ENCODE measurements at places on chromosomes 6 and 20.

GRCh38 chr6:98653179-98653578 lies 181.2 kb upstream of the POU3F2 start:
- no peak for DNase-seq

GRCh38 chr6:54778731-54779130 lies 67.8 kb upstream of the FAM83B start:
- no peak for DNase-seq

DNA sequence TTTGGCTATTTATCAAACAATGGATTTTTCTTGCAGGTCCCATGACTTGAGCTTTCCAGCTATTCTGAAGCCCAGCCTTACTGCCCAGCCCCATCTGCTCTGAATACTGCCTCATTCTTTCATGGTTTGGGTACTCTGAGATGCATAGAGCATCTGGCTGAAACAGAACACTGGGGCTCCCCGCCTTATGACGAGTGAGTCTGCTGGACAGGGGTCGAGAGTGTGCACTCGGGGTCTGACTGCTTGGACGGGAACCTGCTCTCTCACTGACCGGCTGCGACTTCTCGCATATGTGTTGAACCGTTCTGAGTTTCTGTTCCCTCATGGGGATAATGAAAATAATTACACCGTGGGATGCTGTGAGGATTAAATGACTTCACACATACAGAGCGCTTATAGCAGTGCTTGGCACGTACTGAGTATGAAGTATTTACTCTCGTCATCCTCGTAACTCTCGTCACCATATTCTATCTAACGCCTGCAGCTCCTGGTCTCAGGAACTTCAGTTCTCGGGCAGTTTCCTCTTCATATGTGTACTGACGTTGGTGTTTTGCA lies 59.5 kb upstream of the MPC1 start:
- DNase-seq, result no peak

GRCh38 chr6:159117046-159117445 lies 52.2 kb upstream of the FNDC1 start:
- no peak for DNase-seq

DNA sequence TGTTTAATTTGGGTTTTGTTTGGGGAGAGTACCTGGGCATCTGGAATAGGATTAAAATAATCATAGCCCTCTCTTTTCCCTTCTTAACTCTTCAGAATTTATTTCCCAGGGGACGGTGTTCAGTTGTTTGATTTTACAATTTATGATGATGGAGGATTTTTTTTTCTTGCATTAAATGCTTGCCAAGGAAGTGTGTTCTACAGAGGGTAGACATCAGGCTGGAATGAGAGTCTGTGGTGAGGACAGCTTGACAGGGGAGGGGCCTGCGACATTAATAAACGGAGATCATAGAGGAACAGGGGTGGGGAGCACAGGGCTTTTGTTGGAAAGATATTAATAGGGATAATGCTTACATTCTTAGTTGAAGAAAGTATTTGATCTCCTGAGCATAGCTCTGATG lies 297.5 kb downstream of the CLIC5 start:
- no peak for DNase-seq

GRCh38 chr6:125913145-125913544 lies 43.4 kb upstream of the HINT3 start:
- DNase-seq, result no peak

GRCh38 chr6:51535327-51535726 lies 552.1 kb downstream of the PKHD1 start:
- no peak for DNase-seq

- DNase-seq, result no peak
These were observed 46.6 kb upstream of the PTPRK start for GRCh38 chr6:128567029-128567428.

DNA sequence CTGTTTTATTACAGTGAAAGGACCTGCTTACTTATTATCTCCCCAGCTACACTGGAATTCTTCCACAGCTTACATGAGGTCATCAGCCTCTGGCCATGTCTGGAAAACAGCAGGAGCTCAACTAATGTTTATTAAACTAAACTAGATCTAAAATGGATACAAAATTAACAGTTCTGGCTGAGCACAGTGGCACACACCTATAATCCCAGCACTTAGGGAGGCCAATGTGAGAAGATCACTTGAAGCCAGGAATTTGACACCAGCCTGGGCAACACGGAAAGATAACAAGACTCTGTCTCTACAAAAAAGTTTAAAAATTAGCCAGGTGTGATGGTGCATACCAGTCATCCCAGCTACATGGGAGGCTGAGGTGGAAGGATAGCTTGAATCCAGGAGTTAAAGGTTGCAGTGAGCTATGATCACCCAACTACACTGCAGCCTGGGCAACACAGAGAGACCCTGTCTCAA lies 220.8 kb upstream of the MARCKS start:
- no peak for DNase-seq

GRCh38 chr6:1504465-1504864 lies 105.2 kb upstream of the FOXC1 start:
- DNase-seq, result no peak

- DNase-seq, result no peak
These were observed 166.6 kb downstream of the PLCB4 start for GRCh38 chr20:9235518-9235917.

GRCh38 chr20:38841570-38841969 lies 36.1 kb downstream of the PPP1R16B start:
- DNase-seq, result no peak

- no peak for DNase-seq
These were observed 60.4 kb upstream of the TFB1M start for GRCh38 chr6:155374681-155375080.

GRCh38 chr6:3806169-3806922 lies 42.8 kb upstream of the FAM50B start:
- no peak for DNase-seq

GRCh38 chr6:75283907-75284631 lies 523 bp downstream of the TMEM30A start:
- no peak for DNase-seq

DNA sequence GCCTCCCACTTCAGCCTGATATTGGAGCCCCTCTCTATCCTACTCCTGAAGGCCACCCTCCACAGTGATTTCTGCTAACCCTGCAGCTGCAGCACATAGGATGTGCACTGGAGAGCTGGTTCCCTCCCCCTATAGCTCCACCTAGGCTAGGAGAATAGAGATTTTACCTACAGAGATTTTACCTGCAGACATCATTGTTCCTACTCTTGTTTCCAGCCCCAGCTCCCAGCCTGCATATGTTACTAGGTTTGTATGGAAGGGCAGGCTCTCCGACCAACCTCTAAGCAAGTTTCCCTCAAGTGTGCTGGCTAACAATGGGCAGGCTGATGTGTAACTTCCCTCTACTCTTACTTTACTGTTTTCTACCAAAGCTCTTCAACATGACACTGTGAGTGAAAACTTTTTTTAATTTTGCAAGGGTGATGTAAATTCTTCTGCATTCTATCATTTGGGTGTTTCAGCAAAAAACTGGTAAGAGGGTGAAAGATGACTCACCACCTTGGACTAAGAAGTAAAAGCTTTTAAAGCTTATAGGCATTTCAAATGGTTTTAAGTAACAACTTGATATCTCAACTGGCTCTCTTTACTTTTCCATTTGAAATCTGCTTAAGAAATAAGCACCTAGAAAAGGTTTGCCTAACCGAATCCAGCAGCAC lies 106.8 kb downstream of the CDK19 start:
- no peak for DNase-seq

GRCh38 chr20:35742741-35743523 lies 872 bp upstream of the RBM39 start:
- DNase-seq, result no peak

DNA sequence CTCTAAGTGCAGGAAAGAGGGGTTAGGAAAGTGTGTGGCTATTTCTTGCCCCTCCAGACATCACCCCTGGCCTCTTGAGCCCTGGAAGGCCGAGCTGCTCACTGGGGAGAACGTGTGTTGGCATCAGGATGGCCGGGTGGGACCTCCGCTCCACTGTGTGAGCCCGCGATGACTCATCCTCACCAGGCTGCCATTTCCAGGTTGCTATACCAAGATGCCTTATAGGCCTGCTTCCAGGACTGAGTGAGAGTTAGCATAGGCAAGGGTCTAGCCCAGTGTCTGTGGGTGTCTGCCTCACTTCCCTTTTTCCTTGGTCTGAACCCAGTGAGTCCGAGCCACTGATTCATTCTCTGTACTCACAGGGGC lies 105.0 kb downstream of the MRPL14 start:
- no peak for DNase-seq

- DNase-seq, result peak; percentile 66
These were observed 65.1 kb upstream of the DUSP22 start for GRCh38 chr6:227074-227782.

GRCh38 chr6:108323710-108324466 lies 29.0 kb downstream of the AFG1L start:
- DNase-seq, result no peak

DNA sequence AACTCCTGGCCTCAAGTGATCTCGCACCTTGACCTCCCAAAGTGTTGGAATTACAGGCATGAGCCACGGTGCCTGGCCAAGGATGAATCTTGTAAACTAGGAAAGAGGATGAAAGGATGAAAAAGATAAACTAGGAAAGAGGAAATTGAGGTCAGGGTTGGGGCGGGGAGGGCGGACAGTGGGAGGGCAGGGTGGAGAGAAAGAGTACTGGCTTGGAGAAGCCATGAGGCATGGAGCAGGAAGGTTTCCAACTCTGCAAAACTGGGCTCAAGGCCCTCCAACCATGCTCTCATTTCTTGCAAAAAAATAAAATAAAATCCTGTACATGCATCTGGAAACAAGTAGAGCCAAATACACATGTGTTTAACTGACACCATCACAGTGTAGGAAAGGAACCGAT lies 256.6 kb upstream of the SGK1 start:
- DNase-seq, result no peak

DNA sequence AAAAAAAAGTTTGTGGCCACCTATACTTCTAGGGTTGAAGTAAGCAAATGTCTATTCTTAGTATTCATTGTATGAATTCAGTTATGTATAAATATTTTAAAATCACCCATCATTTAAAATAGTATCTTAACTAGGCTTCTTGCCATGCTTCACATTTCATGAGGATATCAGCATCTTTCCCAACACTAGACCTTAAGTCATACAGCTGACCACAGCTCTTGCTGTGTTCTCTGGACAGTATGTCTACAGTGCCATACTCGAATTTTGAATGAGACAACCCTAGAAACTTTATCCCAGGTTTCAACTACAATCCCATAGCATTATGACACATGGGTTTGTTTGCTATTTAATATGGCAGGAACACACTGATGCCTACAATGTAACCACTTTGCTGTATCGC lies 5.2 kb downstream of the TXNDC5 start:
- DNase-seq, result no peak

DNA sequence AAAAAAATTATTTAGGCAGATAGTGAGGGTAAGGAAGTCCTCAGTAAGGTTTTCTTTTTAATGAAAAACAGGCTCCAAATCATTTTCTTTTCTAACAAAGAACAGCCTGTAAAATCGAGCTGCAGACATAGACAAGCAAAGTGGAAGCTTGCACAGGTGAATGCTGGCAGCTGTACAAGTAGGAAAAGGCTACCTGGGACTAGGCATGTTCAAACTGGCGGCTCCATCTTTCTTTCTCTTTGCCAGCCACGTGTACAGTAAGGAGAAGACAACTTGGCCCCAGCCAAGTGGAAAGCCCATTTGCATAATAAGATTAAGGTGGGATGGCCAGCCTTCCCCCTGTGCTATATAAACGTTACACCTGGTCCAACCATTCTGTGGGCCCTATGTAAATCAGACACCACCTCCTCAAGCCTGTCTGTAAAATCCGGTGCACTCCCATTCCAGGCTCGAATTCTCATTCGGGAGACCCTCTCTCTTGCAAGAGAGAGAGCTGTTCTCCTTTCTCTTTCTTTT lies 27.0 kb upstream of the SLC2A12 start:
- no peak for DNase-seq

- DNase-seq, result no peak
These were observed 87.8 kb downstream of the L3MBTL3 start for GRCh38 chr6:130105996-130106704.

- DNase-seq, result no peak
These were observed 129.1 kb upstream of the DOK5 start for GRCh38 chr20:54346276-54346675.

GRCh38 chr6:40387127-40387870 lies 199.9 kb downstream of the LRFN2 start:
- DNase-seq, result peak; percentile 8

DNA sequence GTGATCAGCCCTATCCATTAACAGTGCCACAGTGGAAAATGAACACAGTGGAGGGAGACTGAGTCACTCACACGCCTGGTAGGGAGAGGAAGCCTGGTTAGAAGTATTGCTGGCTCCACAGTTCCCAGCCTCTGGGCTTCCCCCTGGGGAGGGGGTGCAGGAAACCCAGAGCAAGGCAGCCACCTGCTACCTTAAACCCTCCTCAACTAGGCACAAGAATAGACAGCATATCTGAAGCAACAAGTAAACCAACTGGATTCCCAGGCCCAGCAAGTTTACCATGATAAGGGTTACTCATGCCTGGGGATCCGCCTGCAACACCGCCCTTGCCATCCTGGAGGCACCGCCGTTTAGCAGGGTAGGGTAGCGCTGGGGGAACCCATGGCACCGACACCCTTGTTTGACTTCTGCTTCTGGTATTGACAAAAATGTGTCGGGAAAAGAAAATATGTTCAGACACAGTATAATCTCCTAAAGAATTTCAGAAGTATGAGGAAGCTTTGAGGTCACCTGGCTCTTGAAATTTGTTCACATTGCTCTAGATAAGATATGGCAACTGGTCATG lies 38.3 kb downstream of the SLC22A23 start:
- DNase-seq, result no peak

GRCh38 chr20:36462440-36463211 lies 78.7 kb upstream of the MYL9 start:
- no peak for DNase-seq

GRCh38 chr6:136790411-136791295 lies 1.6 kb downstream of the MAP3K5 start:
- no peak for DNase-seq

DNA sequence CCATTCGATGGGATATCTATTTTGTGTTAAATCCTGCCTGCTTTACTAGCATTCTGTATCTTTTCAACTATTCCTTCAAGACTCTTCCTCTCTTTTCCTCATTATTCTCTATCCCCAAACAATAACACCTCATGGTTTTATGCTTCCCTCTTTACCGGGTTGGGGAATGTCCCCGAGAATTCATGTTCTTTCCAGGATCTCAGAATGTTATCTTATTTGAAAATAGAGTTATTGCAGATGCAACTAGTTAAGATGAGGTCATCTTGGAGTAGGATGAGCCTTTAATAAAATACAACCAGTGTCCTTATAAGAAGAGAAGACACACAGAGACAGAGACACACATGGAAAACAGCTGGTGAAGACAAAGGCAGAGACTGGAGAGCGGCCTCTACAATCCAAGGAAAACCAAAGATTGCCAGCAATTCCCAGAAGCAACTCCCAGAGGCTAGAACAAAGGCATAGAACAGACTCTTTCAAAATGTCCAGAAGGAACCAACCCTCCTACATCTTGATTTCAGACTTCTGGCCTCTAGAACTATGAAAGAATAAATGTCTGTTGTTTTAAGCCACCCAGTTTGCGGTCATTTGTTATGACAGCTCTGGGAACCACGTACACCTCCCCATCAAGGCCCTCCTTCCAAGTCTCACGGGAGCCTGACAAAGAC lies 126.8 kb upstream of the TNFAIP3 start:
- DNase-seq, result no peak
